Activated CD8-positive, alpha-beta memory T cell treated with anti-CD3 and anti-CD28 coated beads for 1 hour (primary cell): ENCODE measurements at places on chromosomes 4 and X.

- DNase-seq, result no peak
Measured at GRCh38 chr4:151460434-151460833, 51.5 kb downstream of the FHIP1A start.

DNA sequence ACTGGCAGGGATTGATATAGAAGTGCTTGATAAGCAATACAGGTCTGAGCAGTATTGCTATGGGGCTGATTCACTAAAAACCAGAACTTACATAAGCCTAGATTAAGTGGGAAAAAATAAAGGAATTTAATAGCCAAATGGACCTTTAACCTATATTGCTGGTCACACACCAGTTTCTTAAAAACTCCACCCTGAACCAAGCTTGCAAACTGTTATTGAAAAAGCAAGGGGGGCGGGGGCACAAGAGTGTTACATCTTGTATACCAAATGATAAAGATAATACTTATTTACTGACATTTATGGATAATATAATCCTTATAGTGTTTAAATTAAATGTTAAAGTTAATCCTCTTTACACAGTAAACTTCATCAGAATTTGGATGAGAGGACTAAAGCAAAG, 40.3 kb upstream of the PITX2 start:
- no peak for DNase-seq

DNA sequence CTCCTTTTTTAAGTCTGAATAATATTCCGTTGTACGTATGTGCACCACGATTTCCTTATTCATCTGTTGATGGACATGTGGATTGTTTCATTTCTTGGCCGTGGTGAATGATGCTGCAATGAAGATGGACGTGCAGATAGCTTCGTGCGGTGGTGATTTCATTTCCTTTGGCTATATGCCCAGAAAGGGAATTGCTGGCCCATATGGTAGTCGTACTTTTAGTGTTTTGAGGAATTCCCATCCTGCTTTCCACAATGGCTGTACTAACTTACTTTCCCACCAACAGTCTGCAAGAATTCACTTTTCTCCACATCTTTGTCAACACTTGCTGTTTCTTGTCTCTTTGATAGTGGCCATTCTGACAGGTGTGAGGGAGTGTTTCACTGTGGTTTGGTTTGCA, 12.8 kb downstream of the ZFP42 start:
- DNase-seq, result no peak

GRCh38 chr4:96606451-96606850, 766.6 kb downstream of the PDHA2 start:
- no peak for DNase-seq

DNA sequence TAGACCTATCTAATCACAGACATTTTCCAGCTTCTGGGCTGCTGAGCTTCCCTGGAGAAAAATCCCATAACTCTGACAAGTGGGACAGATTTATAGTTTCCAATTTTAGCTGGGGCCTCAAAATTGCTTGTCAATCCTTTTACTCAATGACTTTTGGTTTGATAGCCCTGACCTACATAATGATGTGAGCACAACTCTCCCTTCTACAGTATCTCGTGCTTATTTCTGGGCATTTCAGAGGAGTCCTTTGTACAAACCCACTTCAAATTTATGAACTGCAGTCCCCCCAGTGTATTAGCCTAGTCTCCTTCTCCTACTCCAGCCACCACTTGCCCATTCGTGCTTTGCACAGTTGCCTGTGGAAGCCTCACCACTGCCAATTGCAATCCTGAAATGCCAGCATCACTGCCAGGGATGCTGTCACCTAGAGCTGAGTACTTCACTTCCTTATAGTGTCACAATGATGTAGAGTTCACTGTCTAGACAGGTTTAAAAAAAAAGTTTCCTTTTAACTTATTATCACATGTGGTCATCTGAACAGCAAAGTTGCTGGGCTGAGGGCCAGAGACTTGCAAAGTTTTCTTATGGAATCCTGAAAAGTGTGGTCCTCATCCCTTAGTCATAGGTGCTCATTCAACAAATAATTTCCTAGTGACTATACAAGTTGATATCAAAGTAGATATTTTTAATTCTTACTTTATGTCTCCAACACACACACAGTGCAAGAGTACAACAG, 21.2 kb downstream of the TRAM1L1 start:
- DNase-seq, result no peak

- DNase-seq, result no peak
Measured at GRCh38 chr4:155822572-155822971, 43.5 kb downstream of the ASIC5 start.

GRCh38 chrX:153554519-153555167, 37.2 kb downstream of the ATP2B3 start:
- DNase-seq, result peak; percentile 15

DNA sequence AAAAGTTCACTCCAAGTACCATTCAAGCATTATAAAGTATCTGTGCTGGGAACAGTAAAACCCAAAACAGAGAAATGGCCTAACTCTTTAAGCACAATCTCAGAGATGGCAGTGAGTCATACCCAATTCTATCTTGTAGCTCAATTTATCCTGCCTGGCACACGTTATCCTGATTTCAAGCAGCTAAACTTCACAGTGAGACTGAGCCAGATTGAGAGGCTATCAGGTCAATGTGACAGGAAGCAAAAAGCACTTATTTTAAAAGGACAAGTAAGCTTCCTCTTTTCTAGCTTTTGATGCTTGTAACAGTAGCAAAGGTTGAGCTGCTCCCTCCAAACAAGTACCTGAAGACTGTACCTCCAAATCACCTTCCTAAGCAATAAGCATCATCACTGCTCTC, 324.9 kb downstream of the NAF1 start:
- DNase-seq, result no peak

- no peak for DNase-seq
Measured at GRCh38 chr4:140851032-140851636, 94.9 kb upstream of the TBC1D9 start.

DNA sequence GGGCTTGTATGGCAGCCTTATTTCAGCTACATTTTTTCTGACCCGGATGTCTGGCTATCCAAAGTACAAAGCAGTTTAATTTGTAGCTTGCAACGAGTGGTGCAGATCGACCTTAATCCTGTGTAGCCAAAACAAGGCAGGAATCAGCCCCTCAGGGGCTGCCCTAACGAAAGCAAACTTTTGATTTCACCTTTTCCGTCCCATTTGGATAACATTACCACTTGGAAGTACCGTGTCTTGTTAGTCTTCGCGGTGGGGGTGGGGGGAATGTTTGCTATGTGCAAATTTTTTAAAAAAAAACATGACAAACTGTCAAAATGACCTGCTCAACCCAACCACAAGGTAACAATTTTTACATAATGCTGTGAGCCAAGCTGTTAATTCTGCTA, 766 bp upstream of the DNAJB14 start:
- DNase-seq, result no peak

GRCh38 chr4:147843162-147843561, 111.3 kb downstream of the ARHGAP10 start:
- DNase-seq, result no peak

- no peak for DNase-seq
Measured at GRCh38 chr4:188121530-188121929, 12.1 kb upstream of the TRIML2 start.

DNA sequence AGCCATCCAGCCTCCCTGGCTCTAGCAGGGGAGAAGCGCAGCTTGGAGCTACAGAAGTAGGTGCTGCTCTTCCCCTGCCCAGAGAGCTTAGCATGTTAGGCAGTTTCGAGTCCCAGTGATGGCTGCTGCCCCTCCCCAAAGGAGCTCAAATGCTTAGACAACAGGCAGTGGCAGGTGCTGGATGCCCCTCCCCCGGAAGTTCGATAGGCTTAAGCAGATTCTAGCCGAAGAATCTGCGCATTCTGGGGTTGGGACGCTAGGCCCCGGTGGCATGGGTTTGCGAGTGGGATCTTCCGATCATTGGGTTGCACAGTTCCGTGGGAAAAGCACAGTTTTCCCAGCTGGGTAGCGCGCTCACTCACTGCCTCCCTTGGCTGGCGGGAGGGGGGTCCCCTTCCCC, 117.2 kb downstream of the MAPK10 start:
- no peak for DNase-seq

- DNase-seq, result no peak
Measured at GRCh38 chrX:139692908-139693307, 15.1 kb downstream of the MCF2 start.

GRCh38 chr4:151541389-151542071, 132.6 kb downstream of the FHIP1A start:
- DNase-seq, result no peak

DNA sequence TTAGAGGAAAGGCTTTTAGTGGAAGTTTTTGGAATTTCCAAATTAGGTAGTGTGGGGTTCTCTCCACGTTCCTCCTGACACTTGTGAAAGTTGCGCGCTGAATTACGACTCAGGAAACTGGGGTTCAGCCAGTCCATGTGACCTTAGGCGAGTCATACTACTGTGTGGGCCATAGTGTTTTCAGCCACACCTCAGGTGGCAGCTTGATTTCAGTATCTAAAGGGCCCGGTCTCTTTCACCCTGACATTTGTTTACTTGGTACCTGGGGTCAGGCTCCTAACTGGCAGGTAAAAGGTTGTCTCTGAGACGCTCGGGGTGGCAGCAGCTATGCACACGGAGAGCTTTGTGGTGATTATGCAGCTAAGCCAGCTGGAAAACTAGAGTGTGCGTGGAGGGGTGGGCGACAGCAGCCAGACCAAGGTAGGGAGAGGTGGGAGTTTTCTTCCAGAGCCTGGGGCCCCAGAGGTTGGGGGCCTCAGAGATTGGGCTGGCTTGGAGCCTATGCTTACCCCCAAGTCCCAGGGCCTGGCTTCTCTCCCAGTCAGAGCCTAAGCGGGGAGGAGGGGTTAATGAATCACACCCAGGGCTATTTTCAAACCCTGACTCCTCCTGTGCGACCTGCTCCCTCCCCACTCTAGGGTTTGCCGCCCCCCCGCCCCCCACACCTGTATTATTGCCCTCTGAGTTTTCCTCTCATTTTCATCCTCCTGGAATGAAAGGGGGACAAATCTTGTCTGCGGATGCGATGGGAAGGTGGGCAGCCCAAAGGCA, 47.2 kb downstream of the STARD8 start:
- DNase-seq, result no peak

DNA sequence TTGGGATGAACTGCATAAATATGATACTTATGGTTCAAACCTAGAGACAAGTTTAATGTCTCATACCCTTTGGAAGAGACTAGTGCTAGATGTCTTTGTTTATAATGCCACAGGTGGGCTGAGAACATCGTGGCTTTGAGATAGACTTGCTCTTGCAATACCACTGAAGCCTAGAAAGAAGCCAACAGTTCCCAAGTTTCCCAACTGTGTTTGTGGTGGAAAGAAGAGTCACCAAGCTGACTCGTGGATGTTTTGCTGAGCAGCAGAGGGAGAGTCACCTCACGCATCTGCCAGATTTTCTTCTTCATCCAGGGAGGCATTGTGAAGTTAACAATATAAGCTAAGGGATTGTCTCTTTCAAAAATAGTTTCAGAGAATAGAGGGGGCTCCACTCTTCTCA, 1076.2 kb downstream of the C4orf33 start:
- DNase-seq, result no peak

- DNase-seq, result no peak
Measured at GRCh38 chr4:152643153-152644035, 36.4 kb downstream of the TMEM154 start.

- no peak for DNase-seq
Measured at GRCh38 chr4:179521952-179522351, 2079.7 kb upstream of the AGA start.

GRCh38 chr4:4752576-4753401, 106.7 kb upstream of the MSX1 start:
- no peak for DNase-seq

DNA sequence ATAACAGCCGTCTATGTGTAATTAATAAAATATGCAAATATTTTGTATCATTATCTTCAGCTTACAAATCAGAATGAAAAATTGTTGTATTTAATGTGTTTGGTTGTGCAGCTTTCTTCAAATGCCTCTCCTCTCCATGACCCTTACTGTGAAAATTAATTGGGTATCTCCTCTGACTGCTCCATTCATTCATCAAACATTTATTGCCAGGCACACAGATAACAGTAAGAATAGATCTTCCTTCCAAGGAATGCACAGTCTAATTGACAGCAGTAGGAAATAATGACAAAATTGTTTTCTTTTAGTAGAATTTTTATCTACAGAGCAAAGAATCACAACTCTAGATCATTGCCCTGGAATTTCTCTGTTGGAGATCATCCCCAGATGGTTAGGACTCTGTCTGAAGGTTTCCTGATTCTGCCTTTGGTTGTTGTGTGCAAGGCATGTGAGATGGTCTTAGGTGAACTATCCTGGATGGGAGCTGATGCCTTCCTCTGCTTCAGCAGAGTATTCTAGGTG, 395.0 kb upstream of the FAT1 start:
- no peak for DNase-seq

DNA sequence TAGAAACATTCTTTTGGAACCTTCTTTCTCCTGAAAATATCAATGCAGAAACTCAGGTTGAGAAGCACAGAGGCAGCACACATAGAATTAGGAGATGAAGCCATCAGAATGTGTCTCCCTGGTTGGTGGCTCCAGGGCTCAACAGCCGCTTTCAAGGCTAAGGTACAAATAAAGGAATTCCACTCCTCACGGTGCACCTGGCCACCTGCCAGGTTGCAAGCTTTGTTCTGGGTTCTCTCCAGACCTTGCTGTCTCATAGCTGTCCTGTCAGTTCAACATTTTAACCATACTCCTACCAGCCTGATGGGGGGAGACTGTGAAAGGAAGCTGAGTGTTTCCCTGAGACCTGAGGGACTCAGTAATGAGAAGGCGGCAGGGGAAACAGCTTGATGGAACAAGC, 96.3 kb upstream of the HPF1 start:
- no peak for DNase-seq

DNA sequence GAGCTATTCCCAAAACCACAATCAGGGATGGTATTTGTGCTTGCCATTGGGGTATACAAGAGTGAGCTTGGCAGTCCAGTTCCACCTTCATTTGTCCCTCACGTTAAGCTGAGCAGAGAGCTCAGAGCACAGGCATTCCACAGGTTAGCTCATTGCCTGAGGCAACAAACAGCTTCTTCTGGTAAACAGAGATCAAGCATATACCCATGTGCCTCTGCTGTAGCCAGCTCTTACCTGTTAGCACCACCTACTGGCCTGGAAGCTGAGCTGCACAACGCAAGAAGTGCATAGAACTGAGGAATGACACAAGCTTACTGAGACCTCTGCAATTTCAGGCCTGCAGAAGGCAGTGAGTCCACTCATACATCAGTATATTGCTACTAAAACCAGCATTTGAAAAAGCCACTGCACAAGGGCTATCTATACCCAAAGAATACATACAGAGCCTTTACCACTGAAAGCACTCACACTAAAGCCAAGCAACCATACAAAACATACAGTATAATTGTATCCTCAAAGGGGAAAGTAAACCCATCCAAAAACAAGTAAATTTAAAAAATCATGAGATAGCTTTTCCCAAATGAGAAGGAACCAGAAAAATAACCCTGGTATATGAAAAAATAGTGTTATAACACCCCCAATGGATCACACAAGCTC, 258.3 kb upstream of the GABRA2 start:
- DNase-seq, result no peak

GRCh38 chrX:9875801-9876200, 89.6 kb downstream of the SHROOM2 start:
- no peak for DNase-seq

- no peak for DNase-seq
Measured at GRCh38 chrX:150958177-150958576, 25.0 kb upstream of the HMGB3 start.
